ENCODE measurements at places on chromosomes 11 and 22.

DNA sequence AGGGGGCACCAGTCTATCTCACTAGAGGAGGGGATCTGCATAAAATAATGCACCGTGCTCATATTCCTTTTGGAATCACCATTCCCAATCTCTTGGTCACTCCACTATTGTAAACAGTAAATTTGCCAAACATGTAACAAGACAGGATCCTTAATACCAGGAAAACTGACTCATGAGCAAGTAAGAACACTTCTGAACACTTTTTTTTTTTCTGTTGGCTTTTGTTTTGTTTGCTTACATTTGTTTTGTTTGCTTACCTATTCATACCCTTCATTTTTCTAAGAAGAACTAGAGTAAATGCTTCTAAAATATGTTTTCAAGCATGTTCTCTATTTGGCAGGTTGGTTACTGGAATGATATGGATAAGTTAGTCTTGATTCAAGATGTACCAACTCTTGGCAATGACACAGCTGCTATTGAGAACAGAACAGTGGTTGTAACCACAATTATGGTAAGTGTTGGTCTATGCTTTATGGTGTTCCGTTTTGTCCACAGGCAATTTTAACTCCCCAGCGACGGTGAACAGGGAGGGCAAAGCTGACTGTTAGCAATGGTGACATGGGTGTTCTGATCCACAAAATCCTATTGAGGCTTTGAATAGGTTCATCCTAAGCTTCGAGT is 111.8 kb downstream of the MSANTD4 start:
- DNase-seq = no peak

DNA sequence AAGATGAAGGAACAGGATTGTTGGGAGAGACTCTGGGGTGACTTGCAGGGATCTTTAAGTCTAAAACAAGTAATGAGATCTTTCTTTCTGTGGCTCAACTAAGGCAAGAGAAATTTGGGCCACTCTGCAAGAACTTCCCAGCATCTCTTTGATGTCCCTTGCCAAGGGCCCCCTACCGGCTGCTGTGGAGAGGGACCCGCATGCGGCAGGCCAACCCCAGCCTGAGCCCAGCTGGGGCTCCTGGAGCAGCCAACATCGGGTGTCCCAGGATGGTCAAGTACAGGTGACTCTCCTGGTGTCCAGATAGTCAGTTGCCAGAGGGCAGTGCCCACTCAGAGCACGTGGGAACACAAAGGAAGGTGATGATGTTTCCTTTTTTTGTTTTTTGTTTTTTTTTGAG is 363.2 kb downstream of the TBC1D22A start:
- DNase-seq = no peak

DNA sequence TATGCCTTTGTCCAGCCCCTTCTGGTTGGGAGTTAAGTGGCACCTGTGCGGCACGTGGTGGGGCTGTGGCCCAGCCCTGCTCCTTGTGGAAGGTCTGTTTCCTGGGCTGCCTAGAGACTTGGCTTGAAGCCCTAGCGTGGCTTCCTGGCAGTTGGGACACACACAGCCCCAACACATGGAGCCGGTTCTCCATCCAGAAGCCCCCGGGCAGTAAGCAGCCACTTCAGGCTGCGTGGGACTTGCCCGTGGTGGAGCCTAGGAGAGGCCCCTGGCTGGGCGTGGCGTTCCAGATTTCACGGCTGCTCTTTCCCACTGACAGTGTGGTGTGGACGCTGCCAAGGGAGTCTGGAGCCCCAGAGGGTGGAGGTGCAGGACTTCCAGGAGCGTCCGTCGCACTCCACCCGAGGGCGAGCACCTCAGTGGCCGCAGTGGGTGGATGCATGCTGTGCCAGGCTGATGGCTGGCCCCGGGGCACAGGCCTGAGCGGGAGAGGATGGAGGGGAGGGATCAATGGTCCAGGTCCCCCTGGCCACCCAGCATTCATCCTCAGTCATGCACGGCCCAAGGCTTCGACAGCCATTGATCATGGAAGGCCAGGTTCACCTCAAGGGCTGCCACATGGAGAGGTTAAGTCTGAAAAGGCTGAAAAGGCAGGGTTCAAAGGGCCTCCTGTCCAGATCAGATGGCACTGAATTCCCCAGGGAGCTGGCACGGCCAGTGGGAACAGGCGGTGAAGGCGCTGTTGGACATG is 9.3 kb downstream of the CCND1 start:
- no peak for DNase-seq

- no peak for DNase-seq
Observed at GRCh38 chr11:48111891-48112290, 104.7 kb upstream of the OR4B1 start.

GRCh38 chr11:95699631-95700470 is 89.7 kb downstream of the FAM76B start:
- no peak for DNase-seq

DNA sequence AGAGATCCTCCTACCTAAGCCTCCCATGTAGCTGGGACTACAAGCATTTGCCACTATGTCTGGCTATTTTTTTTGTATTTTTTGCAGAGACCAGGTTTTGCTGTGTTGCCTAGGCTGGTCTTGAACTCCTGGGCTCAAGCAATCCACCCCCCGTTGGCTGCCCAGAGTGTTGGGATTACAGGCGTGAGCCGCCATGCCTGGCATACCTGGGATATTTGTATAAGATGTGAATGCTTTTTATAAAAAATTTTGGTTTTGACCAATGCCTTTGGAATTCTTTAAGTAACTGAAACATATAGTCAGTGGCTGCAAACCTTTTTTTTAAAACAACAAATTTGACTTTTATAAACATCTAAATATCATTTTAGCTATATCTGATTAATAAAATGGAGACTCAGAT is 42.4 kb downstream of the ADAMTS8 start:
- DNase-seq = no peak

DNA sequence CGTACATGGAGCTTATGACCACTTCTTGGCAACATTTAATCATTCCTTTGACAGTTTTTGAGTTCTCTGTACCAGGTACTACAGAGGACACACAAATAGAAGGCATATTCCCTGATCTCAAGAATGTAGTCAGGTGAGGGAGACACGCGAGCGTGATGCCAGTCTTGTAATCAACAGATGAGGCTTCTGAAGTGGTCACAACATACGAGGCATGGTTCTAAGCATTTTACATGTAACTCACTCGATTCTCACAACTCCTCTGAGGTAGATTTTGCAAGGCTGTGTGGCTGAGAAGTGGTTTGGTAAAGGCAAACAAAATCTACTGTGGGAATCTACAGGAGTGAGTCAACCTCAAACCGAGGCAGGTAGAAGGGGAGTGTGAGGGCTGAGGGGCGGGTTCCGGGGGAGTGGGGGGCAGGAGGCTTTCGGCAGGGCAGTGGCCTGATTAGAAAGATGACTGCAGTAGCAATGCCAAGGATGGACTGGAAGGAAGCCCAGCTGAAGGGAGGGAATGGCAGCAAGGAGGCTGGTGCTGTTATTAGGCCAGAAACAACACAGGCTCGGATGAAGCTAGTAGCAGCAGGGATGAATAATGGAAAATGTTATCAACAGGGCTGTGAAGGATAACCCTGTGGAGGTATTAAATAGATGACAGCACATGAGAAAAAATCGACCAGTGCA is 63.8 kb downstream of the ST14 start:
- no peak for DNase-seq

- DNase-seq = no peak
Observed at GRCh38 chr11:32580967-32581366, 2.7 kb upstream of the EIF3M start.

GRCh38 chr11:102390667-102391465 is 43.9 kb downstream of the BIRC2 start:
- peak; percentile 73 for DNase-seq

- no peak for DNase-seq
Observed at GRCh38 chr11:86488553-86488952, 113.9 kb downstream of the CCDC81 start.

- no peak for DNase-seq
Observed at GRCh38 chr11:5881756-5882155, 1.3 kb downstream of the OR52E4 start.

- DNase-seq = no peak
Observed at GRCh38 chr11:115677190-115677589, 173.0 kb upstream of the CADM1 start.

DNA sequence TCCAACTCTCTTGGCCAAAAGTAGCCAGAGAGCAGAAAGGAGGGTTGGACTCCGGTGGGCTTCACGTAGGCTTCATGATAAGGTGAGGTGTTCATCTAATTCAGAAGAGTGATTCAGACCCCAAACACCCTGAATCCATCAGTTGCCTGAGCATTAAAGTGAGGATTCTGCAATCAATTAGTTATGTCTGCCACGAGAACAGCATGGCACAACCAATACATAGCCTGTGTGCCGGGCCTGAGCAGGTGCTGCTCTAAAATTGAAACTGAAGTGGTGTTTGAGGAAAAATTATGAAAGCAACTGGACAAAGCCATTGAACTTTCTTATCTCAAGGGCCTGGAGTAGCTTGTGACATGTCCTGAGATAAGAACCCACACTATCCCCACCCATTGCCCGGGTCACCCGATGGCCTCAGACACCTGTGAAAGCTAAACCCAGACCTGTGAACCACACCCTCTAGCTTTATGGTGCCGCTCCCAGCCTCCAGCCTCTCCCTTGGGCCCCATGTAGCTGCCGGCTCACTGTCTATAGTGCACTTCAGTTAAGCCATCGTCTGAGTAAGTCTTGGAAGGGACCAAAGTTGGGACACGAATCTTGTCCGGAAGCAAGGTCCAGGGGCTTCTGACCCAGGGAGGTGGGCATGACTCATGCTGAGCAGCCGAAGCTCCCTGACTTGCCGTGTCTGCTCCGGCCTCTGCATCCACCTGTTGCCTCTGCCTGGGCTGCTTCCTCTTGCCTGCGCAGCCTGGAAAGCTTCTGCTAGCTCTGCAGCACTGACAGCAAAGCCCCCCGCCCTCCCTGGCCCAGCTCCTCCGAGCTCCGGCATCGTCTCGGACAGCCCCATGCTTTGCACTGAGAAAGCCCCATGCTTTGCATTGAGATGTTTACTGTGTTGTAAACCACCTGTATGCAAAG is 5.7 kb upstream of the MYEOV start:
- DNase-seq = no peak

- DNase-seq = no peak
Observed at GRCh38 chr11:68010090-68011041, at the start of gene ALDH3B1. TSS of gene ALDH3B1 (plus strand) at chr11:68010327. CDS start at chr11:68015298, 4,971 bp downstream.

DNA sequence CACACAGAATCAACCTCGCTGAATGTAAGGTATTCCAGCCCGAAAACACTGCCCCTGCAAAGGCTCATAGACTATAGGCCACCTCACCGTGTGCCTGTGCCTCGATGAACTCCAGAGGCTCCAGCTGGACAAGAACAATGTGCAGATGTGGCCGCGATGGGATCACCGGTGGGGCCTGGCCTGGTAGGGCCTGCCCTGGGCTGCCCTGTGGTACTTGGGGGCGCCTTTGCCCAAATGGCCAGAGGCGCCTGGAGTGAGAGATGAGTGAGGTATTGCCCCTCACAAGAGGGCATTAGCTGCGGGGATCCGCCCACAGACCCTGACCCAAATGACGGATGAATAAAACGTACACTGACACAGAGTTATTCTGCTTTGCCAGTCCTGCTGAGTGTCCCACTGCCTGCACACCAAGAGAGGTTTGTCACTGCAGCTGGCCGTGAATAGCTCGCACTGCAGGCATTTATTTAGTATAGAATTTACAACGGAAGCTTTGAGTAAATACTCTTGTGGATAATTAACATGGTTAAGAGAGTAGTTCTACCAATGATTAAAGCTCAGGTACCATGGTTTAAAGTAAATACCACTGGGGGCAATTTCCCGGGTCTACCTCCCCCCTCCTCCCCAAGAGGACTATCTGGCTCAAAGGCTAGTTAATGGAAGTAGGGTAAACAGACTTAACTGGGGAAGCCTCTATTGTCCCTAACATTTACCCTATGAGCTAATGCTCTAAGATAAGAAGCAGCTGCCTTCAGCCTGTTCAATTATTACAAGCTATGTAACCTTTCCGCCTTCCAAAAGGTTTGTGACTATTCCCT is 101.1 kb upstream of the IGLL5 start:
- DNase-seq = peak; percentile 27

- DNase-seq = no peak
Observed at GRCh38 chr11:77672264-77672663, 34.7 kb upstream of the CLNS1A start.

DNA sequence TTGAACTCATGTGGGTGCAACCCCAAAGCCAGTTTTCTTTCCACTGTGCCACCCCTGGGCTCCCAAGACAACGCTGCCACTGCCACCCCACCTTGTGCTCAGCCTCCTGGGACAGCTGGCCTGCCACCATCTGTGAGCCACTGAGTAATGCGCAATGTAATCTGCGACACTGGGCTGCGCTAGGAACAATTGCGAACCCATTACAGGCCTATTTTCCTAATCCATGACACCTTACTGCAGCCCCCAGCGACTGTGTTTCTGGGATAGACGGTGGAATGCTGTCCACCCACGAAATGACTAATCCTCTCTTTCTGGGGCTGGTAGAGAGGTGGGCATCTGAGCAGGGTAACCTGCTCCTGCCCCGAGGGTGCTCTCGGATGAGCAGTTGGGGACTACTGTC is 22.2 kb downstream of the FLRT1 start:
- no peak for DNase-seq

DNA sequence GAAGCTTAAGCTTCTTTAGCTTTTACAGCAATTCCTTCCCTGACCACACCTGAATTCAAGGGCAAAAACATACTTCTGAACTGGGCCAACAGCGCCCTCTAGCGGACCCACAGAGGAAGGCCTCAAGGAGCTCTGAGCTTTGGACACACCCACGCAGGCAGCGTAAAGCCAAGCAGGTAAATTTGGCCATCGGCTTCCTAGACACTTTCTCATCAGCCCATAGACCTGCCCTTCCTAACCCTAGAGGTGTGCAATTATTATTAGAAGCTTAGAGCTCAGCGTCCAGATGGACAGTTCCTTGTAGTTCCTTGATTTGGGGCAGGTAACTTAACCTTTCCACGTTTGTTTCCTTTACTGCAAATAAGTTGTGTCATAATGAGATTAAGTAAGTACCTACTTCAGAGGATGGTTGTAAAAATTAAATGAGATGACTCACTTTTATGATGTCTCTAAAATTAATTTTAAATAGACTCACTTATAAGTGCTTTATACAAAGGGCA is 25.7 kb upstream of the HMGXB4 start:
- peak; percentile 77 for DNase-seq

DNA sequence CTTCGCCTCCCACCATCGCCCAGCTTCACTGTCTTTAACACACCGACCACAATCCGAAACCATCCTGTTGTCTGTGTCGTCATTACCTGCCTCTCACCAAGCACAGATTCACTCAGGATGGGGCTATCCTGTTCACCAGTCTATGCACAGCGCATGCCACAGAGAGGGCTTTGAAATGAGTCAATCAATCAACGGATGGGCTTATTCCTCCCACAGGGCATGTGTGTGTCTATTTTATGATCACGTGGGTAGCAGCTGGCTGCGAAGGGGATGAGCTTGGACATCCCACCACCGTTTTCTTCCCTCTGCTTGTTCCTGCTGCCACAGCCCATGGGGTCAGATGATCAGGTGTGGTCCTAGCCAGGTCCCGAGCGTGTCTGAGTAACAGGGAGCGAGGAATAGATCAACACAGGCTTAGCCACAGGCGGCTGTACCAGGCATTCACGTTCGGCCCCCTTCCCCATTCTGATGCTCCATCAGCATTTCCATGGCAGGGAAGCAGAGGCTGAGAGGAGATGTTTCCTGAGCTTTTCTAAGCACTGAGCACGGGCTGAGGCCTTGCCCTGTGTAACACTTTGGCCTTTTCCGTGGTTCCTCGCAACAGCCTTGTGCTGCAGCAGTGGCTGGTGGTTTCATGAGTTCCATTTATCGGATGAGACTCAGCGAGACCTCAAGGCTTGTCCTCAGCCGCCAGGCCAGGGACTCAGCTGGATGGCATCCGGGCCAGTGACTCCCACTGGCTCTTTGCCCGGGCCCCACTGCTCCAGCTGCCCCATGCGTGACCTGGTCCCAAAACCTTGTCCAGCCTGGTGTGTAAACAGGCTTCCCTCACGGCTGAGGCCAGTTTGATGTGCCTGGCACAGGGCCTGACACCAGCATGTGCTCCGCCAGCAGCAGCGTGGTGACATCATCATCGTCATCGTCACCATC is 48.1 kb upstream of the FGF3 start:
- no peak for DNase-seq
